ENCODE measurements at places on chromosomes 13 and 19. TPM values are rescaled to one million over a fixed set of nuclear protein-coding genes. Genes with fewer than 3 reads are reported as not detected.

Gene FFAR2
- total RNA-seq, result not detected

Gene KCTD12
- total RNA-seq, result 4.1 TPM

Gene VMAC
- total RNA-seq, result 0.87 TPM

Gene CEACAM4
- total RNA-seq, result not detected

Gene ZNF580
- total RNA-seq, result 10.8 TPM

Gene DKKL1
- total RNA-seq, result 1.3 TPM

DNA sequence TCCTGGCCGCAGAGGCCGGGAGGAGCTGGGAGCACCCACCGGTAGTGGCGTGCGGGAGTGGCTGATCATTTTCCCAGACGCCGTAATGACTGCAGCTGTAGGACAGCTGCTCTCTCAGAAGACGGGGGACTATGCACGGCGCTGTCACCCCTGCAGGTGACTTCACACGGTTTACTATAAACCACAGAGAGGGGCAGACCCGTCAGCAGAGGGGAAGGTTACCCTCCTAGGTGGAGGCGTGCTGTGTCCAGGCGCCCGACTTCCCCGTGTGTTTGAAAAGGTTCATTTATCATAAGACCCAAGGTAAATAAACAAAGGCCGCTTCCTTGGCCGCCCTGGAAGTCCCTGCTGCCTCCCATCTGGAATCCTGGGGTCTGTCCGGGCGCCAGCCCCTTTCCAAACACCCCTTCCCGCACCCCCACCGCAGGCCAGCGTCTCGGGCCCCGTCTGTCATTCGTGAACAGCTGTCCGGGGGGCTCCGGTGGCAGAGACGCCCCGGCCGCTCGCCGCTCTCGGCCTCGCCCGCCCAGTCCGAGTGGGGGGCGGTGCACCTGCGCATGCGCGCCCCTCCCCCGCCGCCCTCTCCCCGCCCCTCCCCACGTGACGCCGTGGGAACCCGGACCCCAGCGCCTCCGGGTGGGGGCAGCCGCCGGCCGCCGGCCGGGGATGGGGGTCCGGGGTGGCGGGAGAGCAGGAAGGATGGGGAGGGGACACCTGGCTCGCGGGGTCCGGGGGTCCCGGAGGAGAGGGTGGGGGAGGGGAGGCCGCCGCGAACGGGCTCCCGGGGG lies 915 bp downstream of the SHC2 start:
- DNase-seq, result no peak

- no peak for DNase-seq
Measured at GRCh38 chr19:38705197-38706019, 38.9 kb downstream of the CAPN12 start.

- no peak for DNase-seq
Measured at GRCh38 chr19:47447470-47448359, 24.0 kb downstream of the SLC8A2 start.

DNA sequence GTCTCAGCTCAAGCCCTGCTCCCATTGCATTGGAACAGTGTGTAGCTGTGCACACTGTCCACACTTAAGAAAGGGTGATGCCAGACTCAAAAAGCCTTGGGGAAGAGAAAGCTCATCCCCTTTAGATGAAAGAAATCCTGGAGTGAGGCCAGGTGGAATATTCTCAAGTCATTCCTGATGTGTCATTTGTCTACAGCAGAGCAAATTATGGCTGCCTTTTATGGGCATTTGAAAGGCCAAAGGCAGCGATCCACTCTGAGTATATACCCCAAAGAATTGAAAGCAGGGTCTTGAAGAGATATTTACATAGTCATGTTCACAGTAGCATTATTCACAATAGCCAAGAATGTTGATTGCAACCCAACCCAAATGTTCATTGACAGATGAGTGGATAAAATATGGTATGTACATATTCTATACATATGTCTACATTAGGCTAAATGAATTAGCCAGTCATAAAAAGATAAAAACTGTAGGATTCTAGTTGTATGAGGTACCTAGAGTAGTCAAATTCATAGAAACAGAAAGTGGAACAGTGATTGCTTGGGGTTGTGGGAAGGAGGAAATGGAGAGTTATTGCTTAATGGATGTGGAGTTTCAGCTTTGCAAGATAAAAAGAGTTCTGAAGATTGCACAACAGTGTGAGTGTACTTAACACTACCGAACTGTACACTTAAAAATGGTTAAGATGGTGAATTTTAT lies 214.9 kb downstream of the KCNRG start:
- DNase-seq, result no peak

GRCh38 chr19:7540761-7541474 lies 5.4 kb downstream of the PNPLA6 start:
- DNase-seq, result no peak

DNA sequence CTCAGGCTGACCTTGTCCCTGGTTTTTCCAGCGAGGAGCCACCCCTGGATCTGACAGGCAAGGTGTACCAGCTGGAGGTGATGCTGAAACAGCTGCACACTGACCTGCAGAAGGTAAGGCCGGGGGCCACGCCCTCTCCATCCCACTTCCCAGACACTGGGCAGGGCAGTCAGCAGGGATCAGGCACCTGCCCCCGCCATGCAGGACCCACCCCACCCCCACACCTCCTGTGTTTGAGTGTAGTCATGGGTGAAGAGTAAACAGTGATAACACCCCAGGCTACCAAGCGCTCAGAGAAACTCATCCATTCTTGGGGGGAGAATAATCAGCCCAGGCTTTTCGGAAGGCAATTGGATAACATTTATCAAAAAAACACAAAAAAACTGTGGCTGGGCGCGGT lies 19.9 kb downstream of the DPF1 start:
- no peak for DNase-seq

DNA sequence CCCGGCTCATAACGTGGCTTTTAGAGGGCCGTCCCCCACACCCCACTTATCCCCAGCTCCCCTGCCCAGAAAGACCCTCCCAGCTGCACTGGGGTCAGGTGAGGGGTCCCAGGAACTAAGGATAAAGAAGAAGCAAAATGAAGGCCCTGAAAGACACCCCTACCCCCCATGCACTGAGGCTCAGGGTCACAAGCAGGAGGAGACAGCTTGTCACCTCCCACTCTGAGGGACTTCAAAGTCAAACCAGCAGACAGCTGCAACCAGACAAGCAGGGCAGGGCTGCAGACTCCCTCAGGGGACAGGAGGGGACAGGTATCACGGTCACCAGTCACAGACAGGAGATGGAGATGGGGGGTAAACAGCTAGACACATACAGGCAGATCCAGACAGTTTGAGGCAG lies 6.1 kb upstream of the NANOS3 start:
- DNase-seq, result no peak

- no peak for DNase-seq
Measured at GRCh38 chr13:90696656-90697055, 650.8 kb upstream of the MIR17HG start.

GRCh38 chr19:51207747-51208146 lies 17.1 kb upstream of the CD33 start:
- no peak for DNase-seq

DNA sequence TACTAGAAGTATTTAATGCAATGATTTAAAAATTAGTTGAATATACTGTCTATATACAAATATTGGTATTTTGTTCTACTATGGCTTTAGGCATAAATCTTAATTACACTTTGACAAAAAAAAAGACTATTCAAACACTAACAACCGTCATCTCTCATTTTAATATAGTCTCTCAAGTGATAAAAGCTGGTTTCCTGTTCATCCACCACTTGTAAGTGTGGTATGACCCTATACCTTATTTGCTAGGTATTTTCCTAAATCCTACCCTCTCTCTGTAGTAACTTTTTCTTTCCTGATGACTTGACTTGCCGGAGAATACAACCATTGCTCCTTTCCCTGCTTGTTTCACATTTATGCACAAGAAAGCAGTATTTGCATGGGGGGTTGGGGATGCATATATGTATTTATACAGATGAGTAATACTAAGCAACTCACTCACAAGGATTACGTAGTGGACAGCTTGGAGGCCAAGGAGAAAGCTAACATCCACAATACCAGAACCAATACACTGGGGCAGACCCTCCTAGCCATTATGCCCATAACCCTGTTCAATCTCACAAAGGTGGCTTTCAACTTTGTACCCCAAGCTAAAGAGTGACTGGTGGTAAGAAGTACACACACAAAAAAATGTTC lies 12.7 kb upstream of the EFNB2 start:
- DNase-seq, result no peak

- no peak for DNase-seq
Measured at GRCh38 chr19:47089767-47090350, 23.7 kb downstream of the ZC3H4 start.

DNA sequence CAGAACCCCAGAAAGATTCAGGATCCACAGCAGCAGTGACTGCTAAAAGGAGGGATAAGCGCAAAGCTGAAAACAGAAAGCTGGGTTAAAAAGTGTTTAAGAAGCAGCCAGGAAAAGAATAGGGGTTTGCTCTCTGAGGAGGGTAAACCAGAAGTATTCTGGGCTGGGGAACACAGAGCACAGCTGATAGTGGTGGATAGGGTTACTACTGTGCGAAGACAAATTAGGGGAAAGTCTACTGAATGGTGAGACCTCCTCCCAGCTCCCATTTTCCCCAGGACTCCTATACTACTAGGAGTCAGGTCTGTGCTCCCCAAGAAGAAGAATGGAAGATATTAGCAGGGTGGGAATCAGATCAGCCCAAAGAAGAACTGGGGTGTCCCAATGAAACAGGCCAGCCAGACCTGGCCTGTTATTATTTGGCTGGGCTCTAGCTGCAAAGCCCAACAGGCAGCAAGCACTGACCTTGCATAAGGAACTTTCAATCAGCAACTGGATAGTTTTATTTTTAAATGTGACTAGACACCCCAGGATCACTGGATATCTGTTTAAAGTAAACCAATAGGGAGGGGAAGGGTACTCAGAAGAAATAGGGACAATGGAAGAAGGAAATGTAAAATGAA lies 43.5 kb upstream of the SERTM1 start:
- DNase-seq, result no peak

Measured in epithelial cell of proximal tubule (primary cell).